H9 (cell line): ENCODE measurements at places on chromosomes 7 and 10.

- H3K27ac ChIP-seq, result no peak overlapping the region
- H3K4me3 ChIP-seq, result no peak overlapping the region
- no peak for DNase-seq
- H3K4me1 ChIP-seq, result no peaks in the 10 kb centered on the region
- no peaks in the 10 kb centered on the region for H3K27me3 ChIP-seq
Observed at GRCh38 chr7:66173856-66174255, 31.3 kb upstream of the TPST1 start.

DNA sequence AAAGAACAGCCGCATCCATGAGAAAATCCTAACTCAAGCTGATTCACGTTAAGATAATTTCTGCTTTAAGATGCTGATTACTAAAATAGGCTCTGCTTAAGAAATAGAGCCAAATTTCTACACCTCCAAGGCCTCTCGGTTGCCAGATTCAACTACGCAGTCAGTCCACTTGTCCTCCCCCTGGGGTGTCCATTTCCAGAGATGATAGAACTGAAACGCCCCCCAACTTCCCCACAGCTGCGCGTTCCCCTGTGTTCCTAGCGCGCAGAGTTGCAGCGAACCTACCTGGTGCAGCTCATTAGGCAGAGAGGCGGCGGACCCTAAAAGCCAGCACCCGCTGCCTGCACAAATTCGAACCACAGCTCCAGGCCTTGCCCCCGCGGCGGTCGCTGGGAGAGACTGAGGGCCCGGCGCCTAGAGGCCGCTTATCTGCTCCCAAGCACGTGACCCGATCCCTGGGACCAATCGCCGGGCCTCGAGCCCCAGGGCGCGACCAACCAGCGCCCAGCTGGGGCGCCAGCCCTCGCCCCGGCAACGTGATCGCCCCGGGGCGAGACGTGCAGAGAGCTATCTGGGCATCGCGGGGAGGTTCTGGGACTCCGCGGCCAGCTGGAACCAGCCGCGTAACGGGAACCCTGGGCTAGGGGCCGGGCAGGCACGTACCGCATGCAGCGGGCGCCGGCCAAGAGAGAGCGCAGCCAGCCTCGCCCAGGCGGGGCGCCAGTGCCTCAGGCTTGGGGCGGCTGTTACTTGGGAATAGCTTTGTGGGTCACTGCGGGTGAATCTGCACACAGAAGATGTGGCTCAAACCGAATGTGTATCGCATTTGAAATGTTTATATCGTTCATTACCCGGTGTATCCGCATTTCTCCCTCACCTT is at the start of gene PPP1R3C:
TSS of gene PPP1R3C (minus strand) at position 401 of the 880 bp plus-strand sequence. CDS start at position 299, 102 bp downstream.
- peaks cover 6% of the 10 kb centered on the region; the same call in 1 of the 2 replicates for H3K27me3 ChIP-seq
- peaks cover 9% of the 10 kb centered on the region for H3K36me3 ChIP-seq
- DNase-seq, result peak; percentile 92
- H3K4me3 ChIP-seq, result peak within 1 kb of the TSS; percentile 77
- H3K27ac ChIP-seq, result no peak within 1 kb of the TSS
- H3K4me1 ChIP-seq, result no peaks in the 10 kb centered on the region

- peaks cover 3% of the 10 kb centered on the region; the same call in 1 of the 2 replicates for H3K4me1 ChIP-seq
- no peak for DNase-seq
- H3K27ac ChIP-seq, result no peak overlapping the region
Observed at GRCh38 chr7:81173766-81174281, 255.0 kb upstream of the SEMA3C start.

GRCh38 chr7:149866779-149867447 is 6.9 kb upstream of the ATP6V0E2 start:
- no peaks in the 10 kb centered on the region for H3K4me1 ChIP-seq
- no peak overlapping the region for H3K4me3 ChIP-seq

- H3K36me3 ChIP-seq, result no peaks in the 10 kb centered on the region; the same call in 1 of the 2 replicates
- H3K27ac ChIP-seq, result no peak overlapping the region
- no peaks in the 10 kb centered on the region for H3K4me1 ChIP-seq
- no peaks in the 10 kb centered on the region for H3K27me3 ChIP-seq
Observed at GRCh38 chr7:14691034-14691433, 211.5 kb downstream of the DGKB start.

GRCh38 chr7:96836456-96836855 is 126.8 kb upstream of the SEM1 start:
- no peaks in the 10 kb centered on the region for H3K4me1 ChIP-seq
- H3K27ac ChIP-seq, result no peak overlapping the region
- no peaks in the 10 kb centered on the region for H3K27me3 ChIP-seq
- no peak overlapping the region for H3K4me3 ChIP-seq
- H3K36me3 ChIP-seq, result no peaks in the 10 kb centered on the region
- DNase-seq, result no peak
